ENCODE measurements at places on chromosomes 1 and 21.

- no peak for DNase-seq
Measured at GRCh38 chr21:44797775-44798174, 3.8 kb downstream of the UBE2G2 start.

- no peak for DNase-seq
Measured at GRCh38 chr1:53551428-53551995, 92.3 kb downstream of the DMRTB1 start.

DNA sequence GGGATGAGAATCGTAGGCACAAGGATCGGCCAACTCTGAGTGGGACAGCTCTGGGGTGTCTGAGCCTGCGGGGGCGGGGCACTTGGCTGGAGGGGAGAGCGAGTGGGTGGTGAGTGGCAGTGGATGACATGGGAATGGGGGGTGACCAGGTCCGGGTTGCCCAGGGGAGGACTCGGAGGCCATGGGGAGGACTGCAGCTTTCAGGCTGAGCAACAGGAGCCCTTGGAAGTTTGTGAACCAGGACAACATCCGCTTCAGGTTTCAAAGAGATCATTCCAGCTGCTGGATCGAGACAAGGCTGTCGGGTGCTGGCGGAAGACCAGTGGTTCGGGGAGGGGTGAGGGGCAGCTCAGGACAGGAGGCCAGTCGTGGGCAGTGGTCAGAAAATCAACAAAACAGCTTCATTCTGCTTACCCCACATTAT, 124.4 kb upstream of the IRF2BP2 start:
- no peak for DNase-seq

- no peak for DNase-seq
Measured at GRCh38 chr1:233121947-233122559, 171.6 kb downstream of the NTPCR start.

DNA sequence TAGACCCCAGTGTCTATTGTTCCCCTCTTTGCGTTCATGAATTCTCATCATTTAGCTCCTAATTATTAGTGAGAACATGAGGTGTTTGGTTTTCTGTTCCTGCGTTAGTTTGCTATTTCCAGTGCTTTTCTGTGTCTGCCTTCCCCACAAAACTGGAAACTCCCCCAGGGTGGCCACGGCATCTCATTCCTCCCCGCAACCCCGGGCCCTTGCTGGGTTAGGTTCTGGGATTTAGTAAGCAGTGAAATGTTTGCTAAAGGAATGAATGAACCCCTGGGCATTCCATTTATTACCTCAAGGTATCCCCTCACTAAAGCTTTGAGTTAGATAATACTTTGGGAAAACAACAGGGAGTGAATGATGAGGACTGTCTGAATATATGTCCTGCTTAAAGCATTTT, 142.9 kb downstream of the GLUL start:
- DNase-seq, result no peak

Measured in HuH-7 (cell line).